ENCODE measurements at places on chromosomes 4 and X.

DNA sequence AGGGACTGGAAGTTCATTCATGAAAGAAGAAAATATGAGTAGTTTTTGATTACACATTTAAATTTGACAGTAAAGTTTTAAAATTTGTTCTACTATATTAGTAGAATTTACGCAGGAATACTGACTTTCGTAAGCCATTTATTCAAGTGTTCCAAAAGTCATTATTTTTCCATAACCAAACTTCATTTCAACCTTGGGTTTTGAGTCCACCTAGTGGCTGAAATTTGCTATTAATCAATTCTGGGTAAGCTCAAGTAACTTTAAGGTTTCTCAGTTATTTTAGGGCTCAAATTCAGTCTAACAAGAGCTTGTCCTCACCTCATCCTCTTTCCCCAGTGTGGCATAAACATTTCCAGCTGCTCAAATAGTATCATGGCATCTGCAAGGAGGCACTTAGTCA is 175.4 kb downstream of the SH3BGRL start:
- no peak for DNase-seq

DNA sequence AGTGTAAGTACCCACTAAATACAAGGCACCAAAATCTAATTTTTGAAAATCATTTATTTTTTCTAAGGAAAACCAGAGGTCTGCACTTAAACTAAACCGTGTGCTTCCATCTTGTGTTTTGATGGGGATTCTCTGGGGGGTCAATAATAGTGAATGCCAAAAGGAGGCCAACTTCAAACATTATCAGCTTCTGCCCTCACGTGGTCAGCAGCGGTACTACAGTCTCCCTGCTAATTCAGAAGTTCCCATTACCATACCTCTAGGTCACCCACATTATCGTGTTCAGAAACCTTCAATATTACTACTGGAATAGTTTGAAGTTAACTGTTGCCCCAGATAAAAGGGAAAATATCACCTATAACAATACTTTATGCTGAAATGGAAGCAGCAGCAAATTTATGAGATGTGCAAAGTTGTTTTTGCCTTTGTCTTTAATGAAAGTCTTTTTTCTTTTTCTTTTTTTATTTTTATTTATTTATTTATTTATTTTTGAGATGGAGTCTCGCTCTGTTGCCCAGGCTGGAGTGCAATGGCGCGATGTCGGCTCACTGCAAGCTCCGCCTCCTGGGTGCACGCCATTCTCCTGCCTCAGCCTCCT is 17.3 kb downstream of the CTPS2 start:
- no peak for DNase-seq

DNA sequence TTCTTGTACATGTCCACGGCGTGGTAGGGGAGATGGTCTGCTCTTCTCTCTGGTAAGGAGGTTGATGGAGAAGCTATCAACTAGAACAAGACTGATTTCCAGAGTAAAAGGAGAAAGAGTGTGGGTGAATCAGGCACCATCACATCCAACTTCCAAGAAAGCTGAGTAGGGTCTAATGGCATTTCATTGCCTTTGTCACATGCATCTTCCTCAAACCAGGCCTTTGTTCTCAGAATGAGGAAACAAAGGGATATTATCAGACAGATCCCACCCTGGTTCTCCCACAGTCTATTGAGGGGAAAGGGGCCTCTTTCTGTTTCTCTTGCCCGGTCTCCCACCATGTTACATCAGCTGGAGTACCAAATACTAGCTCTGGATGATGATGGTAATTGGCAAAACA is 160.2 kb upstream of the RBPJ start:
- DNase-seq: no peak

- no peak for DNase-seq
Observed at GRCh38 chrX:153865685-153866084, 20.3 kb downstream of the L1CAM start.

- DNase-seq: no peak
Observed at GRCh38 chr4:30724247-30724646, 4.1 kb downstream of the PCDH7 start.

DNA sequence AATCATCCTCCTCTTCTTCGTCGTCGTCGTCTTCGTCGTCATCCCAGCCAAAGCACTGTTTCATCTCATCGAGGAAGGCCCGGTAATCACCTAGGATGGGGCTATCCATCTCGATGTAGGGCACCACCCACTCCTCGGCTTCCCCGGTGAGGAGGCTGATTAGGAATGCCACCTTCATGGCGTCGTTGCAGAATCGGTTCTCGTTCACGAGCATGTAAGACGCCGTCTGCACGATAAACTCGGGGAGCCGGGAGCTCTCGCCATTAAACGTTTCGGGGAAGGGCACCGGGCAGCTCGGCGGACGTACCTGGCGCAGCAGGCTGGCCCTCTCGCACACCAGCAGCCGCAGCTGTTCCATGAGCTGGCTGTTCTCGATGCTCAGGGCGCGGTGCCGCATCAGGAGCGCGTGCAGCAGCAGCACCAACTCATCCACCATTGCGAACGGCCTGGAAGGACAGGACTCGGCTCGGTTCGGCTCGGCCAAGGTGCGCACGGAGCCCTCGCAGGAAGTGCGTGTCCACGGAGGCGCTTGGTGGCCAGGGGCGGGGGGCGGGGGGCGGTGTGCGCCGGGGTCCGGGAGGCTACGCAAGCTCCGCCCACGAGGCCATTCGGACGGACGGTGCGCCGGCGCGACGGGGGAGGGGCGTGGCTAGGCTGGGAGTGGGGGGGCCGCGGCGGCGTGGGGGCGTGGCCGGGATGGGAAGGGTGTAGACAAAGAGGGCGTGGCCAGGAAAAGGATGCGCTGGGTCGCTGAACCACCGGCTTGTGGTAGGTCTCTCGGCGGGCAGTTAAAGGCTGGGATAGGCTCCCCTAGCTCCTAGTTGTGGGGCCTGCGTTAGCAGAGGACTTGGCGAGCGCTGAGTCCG is at the start of gene LDOC1:
LDOC1 (minus strand) TSS at position 544 of the 866 bp plus-strand sequence; CDS start at position 436, 108 bp downstream.
- peak; percentile 76 for DNase-seq

GRCh38 chr4:23878246-23878891 is 11.5 kb downstream of the PPARGC1A start:
- no peak for DNase-seq

GRCh38 chr4:1218634-1219565 is 30.0 kb downstream of the CTBP1 start:
- no peak for DNase-seq

- DNase-seq: no peak
Observed at GRCh38 chr4:185398618-185399017, 2.0 kb downstream of the ANKRD37 start.

- DNase-seq: no peak
Observed at GRCh38 chrX:5708251-5708650, 520.4 kb downstream of the NLGN4X start.

- DNase-seq: no peak
Observed at GRCh38 chr4:148207068-148207467, 235.1 kb downstream of the NR3C2 start.

DNA sequence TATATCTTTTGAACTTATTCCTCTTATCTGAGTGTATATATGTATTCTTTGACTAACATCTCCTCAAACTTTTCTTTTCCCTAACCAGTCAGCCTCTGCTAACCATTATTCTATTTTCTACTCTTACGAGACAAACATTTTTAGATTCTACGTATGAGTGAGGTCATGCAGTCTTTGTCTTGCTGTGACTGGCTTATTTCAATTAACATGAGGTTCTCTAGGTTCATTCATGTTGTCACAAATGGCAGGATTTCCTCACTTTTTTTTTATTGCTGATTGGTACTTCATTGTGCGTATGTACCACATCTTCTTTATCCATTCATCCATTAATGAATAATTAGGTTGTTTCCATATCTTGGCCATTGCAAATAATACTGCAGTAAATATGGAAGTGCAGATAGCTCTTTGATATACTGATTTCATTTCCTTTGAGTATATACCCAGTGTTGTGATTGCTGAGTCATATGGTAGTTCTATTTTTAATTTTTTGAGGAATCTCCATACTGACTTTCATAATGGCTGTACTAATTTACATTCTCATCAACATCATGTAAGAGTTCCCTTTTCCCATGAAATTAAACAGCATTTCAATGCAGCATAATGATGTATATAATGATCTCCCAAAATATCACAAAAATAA is 80.1 kb downstream of the HS3ST1 start:
- DNase-seq: no peak

DNA sequence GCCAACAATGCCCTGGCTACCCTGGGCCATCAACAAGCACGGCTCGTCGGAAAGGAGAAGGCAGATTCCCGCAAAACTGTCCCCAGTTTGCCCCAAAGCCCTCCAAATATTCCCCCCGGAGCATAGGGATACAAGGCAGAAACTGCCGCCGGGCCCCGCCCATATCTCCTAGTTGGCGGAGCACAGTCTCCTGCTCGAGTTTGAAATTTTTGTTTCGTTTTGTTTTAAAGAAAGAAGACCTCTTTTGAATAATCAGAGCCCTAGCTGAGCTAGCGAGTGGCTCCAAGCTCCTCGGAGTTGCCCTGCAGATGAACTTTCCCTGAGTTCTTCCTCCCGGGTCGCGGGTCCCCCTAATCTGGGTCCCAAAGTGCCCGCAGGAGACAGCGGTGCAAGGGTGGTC is 138.1 kb upstream of the ZIC3 start:
- DNase-seq: no peak

GRCh38 chr4:6474705-6475457 is 2.5 kb upstream of the PPP2R2C start:
- DNase-seq: no peak

- DNase-seq: no peak
Observed at GRCh38 chrX:39144323-39144722, 343.1 kb downstream of the MID1IP1 start.

- DNase-seq: no peak
Observed at GRCh38 chrX:26581091-26581490, 365.1 kb downstream of the MAGEB5 start.

DNA sequence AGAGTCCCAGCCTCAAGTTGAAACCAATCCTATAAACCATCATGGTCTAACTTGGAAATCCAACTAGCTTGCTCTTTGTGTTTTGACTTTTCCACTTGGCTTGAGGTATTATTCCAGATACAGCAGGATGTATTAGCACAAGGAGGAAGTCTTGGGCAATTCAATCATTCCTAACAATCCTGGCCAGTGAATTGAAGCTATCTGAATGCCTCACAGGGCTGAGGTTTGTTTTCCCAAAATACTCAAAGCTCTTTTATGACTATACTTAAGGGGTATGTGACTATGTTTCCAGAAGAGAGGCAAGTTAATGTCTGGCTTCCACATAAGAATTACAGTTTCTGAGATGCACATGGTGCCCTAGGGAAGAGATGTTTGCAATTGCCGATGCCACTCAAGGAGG is 66.8 kb upstream of the SH3RF1 start:
- no peak for DNase-seq

GRCh38 chrX:69503782-69504625 is at the start of gene NALF2:
Gene NALF2 (plus strand): TSS chrX:69504326. CDS start chrX:69505283, 957 bp downstream.
- peak; percentile 40 for DNase-seq

DNA sequence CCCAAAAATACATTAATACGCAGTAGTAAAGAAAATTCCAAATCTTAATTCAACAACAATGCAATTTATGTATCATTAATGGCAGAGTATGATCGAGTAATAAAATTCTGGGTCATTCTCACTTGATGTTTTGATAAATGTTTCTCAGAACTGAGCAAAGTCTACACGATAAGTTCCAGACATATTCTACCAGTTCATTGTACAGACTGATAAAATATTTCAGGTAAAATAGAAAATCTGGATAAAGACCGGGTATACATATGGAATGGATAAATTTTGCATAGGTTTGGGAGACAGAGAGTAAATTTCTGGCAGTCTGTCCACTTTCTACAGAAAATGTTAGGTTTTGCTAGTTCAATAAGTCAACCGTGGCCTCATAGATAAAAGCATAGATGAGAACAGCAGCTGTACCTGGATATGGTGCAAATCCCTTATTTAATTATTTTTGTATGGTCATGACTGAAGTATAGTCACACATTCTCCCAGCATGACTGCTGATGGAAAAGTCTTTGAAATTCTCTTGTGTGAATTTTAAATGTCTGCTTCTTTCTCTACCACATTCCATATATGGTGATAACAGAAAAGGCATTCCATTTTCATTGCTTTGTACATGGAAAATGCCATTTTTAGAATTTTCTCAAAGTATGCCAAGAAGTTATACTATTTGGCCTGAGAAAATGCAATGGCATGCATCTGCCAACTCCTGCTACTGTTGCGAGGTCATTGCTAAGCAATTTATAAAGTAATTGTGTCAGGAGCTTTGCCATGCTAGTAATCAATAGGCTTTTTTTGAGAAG is 301.9 kb upstream of the ARSJ start:
- DNase-seq: no peak

- DNase-seq: no peak
Observed at GRCh38 chrX:17842769-17843525, 18.2 kb downstream of the RAI2 start.

DNA sequence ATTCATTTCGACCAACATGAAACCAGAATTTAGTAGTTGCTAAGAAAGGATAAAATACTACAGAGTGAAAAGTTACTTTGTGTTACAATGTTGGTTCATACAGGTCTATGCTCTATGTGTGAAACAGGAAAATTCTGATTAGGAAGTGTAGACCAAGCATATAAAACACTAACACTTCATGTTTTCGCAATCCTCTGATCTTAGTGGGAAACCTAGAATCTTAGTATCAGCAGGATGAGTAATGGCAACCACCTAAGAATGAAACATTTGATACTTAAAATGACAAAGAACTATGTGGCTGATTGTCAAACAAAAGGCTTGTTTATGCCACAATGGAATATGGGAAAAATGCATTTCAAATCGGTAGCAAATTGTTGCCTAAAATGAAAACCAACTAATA is 116.1 kb downstream of the AMMECR1 start:
- no peak for DNase-seq

DNA sequence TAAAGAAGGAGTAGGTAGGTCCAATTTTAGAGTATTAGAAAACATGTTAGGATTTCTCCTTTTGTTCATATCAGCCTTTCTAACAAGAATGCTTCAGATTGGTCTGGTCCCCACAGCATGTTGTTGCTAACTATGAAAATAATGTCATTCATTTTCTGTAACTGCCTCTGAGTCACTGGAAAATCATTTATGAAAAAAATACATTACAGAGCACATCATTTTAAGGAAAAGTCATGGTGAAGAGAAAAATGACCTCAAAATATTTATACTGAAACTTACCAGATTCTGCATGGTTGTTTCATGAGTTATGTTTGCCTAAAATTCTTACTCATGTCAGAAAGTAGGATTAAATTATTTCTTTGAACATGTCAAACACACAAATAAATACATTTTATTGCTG is 35.2 kb downstream of the DTHD1 start:
- DNase-seq: no peak
